ENCODE measurements at places on chromosomes 7 and 10.

- DNase-seq = no peak
Measured at GRCh38 chr10:96626795-96627194, 40.0 kb upstream of the TM9SF3 start.

- no peak for DNase-seq
Measured at GRCh38 chr7:136900005-136900404, 31.6 kb downstream of the CHRM2 start.

DNA sequence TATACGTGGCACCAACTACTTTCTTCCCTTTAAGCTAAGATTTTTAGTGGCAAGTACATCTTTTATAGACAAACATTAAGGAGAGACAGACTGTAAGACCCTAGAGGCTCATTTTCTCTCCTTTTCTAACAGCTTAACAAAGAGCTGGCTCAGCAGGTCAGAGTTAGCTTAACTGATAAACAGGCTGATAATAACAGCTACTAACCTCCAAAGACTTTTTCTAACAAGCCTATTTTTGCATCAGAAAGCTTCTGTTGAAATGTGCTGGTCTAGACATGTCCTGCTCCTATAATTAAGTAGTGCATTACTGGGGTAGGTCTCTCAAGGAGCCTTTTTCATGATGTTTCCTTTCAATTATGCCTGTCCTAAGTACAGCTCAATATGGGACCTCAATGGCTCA is 238.2 kb upstream of the FAM3C start:
- DNase-seq = peak; percentile 20

- no peak for DNase-seq
Measured at GRCh38 chr7:2239242-2239641, 2.8 kb downstream of the MRM2 start.

DNA sequence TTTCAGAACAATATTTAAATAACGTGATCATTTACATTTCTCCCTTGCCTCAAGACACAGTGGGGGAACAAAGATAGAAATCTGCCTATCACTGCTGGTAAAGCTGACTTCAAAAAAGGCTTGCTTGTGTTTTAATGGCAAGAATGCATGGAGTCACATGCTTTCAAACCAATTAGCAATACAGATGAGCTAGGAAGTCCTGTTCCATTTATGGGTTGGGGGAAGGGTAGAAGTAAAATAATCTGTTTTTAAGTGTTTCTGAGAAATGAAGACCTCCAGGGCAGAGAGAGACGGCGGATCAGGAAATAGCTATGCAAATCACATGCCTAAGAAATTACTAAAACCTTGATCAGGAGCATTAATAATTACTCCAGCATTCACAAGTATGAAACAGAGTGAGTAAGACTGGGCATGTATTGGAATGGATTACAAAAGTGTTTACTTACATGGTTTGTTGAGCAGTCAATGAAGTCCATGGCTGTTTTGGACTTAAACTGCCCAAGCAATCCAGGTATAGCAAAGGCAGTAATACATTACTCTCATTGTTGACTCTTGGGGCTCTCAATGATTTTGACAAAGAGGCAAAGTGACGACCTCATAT is 142.0 kb downstream of the ARID5B start:
- peak; percentile 38 for DNase-seq

DNA sequence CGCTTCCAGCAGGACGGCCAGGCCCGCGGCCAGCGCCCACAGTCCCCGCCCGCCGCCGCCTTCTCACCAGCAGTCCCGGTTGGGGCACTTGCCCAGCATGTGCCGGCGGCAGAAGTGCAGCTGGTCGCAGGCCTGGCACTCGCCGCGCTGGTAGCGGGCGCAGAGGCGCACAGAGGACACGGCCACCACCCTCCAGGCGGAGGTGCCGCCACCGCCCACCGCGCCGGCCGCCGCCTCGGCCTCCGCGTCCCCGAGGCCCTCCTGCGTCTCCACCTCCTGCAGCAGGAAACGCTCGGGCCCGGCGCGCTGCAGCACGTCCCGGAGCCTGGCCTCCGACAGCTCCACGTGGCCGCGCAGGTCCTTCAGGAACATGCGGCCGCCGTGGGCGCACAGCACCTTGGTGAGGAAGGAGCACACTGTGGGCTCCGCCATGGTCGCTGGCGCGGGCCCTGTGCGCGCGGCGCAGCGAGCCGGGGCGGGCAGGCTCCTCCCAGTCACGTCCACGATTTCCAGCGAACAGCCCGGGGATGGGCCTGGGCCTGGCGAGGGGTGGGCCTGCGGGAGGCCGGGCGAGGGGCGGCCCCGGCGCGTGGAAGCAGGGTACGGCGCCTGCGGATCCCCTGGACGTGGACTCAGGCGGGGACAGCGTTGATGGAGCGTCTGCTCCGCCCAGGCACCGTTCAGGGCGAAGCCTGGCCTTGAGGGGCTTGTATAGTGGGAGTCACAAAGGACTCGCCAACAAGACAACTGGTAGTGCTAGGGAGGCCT is at the start of gene ZC3HAV1L:
ZC3HAV1L (minus strand) TSS at position 457 of the 768 bp plus-strand sequence; CDS start at position 432, 25 bp downstream.
- DNase-seq = peak; percentile 93

DNA sequence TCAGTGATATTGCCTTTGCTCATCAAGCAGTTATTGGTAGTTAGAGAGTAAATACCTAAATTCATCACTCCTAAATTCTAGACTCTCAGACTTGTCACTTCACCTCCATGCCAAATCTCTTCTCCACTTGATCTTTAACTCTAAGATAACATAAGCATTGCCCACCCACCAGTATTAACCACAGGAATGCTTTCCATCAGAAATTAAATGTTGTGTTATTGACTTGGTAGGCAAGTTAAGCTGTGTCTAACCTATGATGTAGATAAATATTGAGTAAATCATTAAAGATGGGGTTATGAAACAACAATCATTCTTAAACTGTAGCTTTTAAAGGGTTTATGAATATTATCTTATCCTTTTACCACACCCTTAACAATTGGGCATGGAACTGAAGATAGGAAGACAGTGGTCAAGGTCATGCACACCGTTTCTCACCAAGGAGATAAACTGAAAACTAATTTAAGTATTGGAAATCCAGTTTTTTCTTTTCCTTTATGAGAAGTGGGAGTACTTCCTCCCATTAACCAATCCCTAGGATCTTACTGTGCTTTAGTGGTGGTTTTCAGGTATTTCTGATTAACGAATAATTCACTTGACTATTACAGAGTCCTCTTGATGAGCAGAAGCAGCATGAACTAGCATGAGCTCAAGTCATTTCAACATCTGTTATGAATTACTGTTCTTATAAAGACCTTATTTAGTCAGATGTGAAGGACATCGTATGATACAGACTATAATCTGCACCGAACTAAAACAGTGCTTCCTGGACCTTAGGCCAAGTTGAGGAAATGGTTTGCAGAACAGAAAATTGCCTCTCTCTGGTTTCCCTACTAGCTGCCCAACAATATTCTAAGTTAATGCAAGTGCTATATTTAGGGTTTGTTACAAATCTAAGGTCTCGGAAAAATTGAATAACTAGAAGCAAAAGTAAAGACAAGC is 142.0 kb downstream of the LCOR start:
- no peak for DNase-seq

- DNase-seq = no peak
Measured at GRCh38 chr10:34255035-34255434, 560.1 kb downstream of the PARD3 start.

DNA sequence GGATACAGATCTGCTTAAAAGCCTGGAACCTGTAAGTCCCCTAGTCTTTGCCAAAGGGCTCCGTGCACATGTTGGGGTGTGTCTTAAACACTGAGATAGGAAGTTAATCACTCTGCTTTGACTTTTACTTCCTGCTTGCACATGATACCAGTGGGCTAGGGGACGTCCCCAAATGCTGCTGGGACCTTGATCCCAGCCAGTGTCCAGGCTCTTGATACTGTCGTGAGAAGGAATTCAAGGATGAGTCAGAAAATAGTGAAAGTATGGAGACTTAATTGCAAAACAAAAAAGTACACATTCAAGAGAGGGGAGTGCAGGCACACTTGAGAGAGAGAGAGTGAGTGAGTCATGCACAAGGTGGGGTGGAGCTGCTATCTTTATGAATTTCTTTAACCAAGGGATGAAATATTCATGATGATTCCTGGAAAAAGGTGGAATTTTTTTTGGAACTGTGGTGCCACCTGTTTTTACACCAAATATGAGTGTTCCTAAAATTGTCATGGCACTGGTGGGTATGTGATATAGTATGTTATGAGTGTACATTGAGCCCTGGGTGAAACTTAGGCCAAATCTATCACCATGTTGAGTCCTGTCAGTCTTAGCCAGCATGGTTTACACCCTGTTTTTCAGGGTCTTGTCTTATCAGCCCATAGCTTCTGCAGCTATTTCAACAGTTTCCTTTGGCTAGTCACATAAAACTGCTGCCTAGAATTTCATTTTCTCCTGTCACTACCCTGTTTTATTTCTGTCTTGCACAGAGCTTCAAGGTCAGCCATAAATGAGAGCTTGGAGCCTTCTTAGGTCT is 88.3 kb upstream of the CYP26C1 start:
- DNase-seq = no peak

- no peak for DNase-seq
Measured at GRCh38 chr10:24035761-24036160, 173.2 kb upstream of the KIAA1217 start.

- no peak for DNase-seq
Measured at GRCh38 chr7:71541707-71542353, 409.9 kb downstream of the GALNT17 start.

GRCh38 chr10:77236700-77237099 is 400.9 kb downstream of the KCNMA1 start:
- DNase-seq = no peak

DNA sequence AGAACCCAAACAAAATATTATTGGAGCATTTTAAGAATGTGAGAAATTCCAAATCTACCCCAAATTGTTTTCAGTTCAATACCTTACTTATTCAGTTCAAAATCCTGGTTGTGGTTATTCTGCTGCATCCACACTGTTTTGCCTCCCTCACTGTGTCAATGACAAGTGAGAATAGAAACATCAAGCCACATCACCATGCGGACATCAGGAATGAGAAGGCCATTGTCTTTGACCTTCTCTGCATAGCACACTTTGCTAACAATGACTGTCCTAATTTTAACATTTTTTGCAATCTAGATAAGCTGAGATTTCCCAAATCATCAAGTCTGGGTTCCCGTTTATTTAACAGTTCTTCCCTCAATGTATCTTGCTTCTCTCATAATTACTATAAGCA is 93.7 kb downstream of the ELAPOR2 start:
- no peak for DNase-seq

- DNase-seq = no peak
Measured at GRCh38 chr10:132612571-132613504, 75.3 kb downstream of the INPP5A start.

GRCh38 chr10:33955676-33956075 is 621.2 kb upstream of the NRP1 start:
- DNase-seq = no peak

GRCh38 chr10:32751582-32751981 is 206.4 kb downstream of the ITGB1 start:
- no peak for DNase-seq

DNA sequence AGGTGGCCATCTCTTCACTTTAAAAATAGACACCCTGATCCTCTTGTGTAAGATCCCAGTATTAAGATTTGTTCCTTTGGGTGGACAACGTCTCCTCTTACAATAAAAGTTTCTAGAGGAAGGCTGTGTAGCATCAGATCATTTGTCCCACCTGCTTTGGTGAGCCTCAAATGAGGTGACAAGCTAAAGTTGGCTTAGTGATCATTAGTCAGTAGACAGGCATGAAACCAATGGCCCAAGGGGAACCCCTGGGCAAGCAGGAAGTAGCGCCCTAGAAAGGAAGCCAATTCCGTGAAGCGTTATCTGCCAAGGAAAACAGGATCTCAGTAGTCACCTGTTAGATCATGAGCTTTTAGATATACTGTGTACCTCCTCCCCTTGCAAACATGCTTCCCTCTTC is 66.8 kb downstream of the PCGF5 start:
- no peak for DNase-seq

- no peak for DNase-seq
Measured at GRCh38 chr10:67297637-67298181, 371.9 kb downstream of the LRRTM3 start.

- no peak for DNase-seq
Measured at GRCh38 chr10:47452495-47453140, 31.3 kb downstream of the ANXA8 start.

GRCh38 chr7:103915680-103916357 is 73.6 kb downstream of the RELN start:
- no peak for DNase-seq

DNA sequence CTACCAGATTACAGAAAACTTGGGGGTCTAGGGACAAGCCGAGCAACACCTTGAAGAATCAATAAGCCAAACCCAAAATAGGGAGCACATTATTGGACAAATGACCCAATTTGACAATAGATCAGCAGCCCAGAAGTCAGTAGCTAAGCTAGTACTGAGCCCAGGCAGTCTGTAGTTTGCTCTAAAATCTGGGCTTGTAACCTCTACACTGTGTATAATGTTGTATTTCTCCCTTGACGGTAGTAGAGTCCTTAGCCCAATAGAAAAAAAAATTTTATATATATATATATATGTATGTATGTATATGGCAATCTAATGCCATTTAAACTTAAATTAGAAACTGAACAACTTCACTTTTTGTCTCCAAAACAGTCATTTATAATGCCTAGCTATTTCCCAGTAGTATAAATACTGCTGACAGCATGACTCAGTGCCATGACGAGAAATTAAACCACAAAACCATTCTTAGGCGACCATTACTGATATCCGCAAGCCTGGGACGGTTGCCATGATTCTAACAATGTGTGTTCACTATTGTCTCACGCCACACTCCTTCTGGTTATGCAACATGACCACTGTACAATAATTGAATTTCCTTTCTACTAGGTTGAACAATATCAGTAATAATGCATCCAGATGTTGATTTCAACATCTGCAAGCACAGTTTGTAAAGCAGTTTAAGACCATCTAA is 110.5 kb downstream of the IPMK start:
- DNase-seq = no peak

DNA sequence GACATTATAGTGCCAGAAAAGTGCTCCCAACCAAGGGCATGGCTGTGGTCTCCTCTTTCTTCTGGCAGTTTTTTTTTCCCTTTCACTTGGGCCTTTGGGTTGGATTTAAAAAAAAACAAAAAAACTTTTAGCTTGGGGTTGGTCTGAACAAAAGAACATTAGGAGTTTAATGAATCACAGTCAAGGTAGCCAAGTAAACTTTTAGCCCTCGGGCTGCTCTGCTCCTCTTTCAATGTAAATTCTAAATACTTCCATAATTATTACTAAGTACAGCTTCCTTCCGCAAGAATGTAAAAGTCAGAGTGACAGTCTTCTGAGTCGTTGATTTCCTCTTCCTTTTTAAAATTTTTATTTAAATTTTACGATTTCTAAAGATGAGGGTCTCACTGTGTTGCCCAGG is 79.2 kb downstream of the NRF1 start:
- no peak for DNase-seq

DNA sequence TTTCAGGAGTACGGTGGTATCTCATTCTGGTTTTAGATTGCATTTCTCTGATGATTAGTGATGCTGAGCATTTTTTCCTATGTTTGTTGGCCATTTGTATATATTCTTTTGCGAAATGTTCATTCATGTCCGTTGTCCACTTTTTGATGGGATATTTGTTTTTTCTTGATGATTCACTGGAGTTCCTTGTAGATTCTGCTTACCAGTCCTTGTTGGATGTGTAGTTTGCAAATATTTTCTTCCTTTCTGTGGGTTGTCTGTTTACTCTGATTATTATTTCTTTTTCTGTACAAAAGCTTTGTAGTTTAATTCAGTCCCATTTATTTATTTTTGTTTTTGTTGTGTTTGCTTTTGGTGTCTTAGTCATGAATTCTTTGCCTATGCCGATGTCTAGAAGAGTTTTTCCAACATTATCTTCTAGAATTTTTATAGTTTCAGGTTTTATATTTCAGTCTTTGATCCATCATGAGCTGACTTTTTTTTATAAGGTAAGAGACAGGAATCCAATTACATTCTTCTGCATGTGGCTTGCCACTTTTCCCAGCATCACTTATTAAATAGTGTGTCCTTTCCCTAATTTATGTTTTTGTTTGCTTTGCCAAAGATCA is 320.5 kb downstream of the MAGI2 start:
- no peak for DNase-seq
